ENCODE measurements at places on chromosomes 1 and 21.

DNA sequence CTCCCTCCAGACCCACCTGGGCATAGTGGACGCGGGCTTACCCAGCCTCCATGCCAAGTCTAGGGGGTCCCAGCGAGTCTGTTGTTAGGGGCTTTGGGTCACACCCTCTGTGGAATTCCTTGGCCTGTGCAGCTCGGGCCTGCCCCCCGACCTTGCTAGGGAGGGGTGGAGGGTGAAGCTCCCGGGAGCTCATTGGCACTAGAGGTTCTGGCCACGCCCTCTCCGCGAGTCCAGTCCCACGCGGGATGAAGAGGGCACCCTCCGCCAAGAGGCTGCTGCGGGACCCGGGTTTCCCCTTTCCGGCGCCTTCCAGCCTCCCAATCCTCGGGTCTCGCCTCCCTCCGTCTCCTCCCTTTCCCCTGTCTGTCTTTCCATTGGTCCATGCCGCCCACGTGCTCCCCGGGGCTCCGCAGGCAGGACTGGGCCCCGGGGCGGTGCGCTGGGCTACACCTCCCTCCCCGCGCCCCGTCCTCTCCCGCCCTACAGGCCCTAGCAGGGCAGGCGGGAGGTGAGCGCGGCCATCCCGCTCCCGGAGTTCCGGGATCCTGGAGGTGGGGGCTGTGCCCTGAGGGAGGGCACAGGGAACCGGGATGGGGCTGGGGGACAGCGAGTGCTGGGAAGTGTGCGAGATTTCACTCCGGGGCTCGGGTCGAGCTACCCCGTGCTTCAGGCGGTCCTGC lies 3.5 kb downstream of the RUSC1 start:
- DNase-seq = peak; percentile 62

DNA sequence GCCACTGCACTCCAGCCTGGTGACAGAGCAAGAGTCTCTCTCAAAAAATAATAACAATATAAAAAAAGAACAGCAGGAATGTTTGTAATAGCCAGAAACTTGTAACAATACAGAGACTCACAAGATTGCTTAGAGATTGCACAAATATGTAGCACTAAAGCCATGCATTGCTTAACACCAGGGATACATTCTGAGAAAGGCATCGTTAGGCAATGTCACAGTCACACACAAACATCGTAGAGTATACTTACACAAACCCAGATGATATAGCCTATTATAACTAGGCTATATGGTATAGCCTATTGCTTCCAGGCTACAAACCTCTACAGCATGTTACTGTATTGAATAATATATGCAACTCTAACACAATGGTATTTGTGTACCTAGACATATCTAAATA lies 45.3 kb downstream of the GPATCH2 start:
- DNase-seq = no peak

GRCh38 chr1:21308847-21309652 lies 18.8 kb upstream of the ECE1 start:
- no peak for DNase-seq

DNA sequence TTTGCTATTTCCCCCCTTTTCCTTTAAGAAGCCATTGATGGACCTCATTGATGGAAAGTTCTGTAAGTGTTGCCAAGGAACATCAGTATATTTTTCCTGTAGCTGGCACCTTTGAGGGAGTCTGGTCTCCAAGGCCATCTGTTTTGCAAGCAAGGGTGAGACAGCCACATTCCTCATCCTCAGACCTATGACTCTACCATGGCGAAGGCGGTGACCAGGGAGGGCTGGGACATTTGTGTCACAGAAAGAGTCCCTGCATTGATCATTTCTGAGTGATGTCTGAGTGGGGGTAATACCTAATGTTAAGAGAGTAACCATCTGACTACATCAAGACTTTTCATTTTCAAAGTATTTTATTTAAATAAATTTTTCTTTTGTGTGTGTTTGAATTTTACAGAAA lies 35.4 kb downstream of the KIAA0040 start:
- DNase-seq = no peak

DNA sequence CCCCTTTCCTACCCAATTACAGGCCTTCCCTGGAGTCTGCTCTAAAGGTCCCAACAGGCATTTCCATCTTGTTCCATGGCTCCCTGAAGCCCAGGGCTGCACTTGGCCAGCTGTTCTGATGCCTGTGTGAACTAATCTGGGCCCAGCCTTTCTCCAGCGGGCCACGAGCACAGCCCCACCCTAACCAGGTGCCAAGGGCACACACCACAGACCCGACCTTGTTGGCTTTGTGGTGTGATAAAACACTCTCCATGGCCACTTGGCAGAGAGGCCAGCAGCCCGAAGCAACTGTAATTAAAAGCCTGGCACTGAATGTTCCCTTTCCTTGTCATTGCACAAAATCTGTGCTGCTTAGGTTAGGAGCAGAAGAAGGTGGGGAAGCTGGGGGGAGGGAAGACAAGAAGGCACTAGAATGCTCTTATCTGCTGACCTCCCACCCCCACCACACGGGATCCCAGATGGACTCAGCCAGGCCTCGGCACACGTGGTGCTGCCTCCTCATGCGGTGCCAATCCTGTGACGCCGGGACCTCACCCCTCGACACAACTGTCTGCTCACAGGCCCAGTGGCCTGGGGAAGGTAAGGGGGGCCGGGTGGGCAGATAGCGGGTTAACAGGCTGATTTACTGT lies 9.9 kb downstream of the HCRTR1 start:
- DNase-seq = no peak

- no peak for DNase-seq
Observed at GRCh38 chr1:41537788-41538351, 53.4 kb upstream of the EDN2 start.

DNA sequence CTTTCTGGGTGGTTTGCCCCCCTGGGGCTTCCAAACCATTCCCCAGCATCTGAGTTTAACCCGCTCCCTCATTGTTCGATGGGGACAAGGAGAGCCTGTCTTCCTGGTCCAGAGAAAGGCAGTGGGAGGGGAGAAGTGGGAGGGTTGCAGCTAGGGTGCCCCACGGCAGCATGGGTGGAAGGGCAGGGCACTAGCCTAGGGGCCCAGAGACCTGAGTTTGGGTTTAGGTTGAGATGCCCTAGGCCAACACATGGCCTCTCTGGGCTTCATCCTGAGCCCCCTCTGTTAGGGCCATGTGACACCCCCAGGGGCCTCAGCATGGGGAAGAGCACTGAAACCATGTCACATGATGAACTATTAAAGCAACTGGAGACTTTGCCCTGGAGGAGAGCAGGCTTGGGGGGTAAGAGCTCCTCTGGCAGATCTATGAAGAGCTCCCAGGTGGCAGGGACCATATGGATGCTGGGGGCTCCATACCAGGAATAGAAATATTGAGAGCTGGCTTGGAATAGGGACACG lies 9.7 kb upstream of the RUNX3 start:
- no peak for DNase-seq

DNA sequence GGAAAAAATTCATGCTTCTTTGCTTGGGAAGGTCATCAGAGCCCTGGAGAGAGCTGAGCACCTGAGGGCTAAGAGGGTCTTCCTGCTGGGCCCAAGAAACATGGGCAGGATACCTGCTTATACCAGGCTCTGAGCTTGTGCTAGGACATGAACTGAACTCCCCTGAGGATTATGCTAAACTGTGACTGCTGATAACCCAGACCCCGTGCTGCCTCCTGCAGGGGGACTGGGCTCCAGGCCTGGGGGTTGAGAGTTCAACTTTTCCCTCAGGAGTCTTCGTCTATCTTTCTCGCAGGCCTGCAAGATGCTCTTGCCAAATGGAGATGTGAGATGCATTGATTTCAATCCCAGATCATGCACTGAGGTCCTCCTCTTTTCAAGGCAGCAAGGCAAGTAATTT lies 368.5 kb downstream of the HHAT start:
- DNase-seq = no peak

DNA sequence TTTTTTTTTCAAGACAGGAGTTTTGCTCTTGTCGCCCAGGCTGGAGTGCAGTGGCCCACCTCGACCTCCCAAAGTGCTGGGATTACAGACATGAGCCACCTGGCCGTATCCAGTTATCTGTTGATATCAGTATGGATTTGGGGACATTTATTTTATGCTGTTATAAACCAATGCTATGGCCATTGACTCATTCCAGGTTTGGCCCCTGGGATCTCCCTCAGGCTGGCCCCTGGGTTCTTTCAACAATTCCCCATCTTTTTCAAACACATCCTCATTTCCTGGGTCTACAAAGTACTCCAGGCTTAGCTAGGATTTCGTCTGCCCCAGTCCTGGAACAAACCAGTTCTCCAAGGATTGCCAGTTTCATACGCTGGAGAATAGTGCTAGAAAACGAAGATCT lies 44.1 kb downstream of the WDR4 start:
- no peak for DNase-seq

DNA sequence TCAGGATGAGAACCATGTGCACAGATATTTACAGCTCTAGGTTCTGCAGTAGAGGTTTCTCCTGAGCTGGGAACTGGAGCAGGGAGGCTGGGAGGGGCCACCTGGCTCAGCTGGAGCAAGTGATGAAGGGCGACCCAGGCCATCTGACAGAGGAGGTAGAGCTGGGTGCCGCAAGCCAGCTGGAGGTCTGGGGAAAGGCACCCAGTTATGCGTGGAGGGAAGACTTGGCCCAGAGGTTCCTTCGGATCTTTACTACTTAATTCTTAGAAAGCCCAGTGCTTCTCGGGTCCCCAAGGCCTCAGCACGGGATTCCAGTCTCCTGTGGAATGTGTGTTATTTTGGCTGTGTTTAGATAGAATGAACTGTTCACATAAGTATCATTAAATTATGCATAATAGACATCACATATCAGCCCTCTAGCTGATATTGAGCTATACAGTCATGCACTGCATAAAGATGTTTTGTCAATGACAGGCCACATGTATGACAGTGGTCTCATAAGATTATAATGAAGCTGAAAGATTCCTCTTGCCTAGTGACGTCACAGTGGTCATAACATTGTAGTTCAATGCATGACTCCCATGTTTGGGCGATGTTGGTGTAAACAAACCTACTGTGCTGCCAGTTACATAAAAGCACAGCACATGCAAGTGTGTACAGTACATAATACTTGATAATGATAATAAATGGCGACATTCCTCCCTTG lies 245.1 kb downstream of the RHOU start:
- DNase-seq = no peak

DNA sequence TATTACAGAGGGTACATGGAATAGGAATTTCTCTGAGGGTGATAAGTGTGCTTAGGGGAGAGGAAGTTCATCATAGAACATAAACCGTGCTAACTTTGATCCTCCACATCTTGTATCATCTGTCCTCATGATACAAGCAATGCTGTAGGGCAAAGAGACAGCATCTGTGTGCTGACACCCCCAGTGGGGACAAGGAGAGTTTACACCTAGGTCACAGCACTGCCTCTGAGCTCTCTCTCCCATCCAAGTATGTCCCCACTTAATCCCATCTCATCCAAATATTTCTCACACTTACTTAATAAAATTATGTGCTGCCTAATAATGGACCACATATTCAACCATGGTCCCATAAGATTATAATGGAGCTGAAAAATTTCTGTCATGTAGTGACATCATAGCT lies 4.3 kb upstream of the TEDDM1 start:
- no peak for DNase-seq

DNA sequence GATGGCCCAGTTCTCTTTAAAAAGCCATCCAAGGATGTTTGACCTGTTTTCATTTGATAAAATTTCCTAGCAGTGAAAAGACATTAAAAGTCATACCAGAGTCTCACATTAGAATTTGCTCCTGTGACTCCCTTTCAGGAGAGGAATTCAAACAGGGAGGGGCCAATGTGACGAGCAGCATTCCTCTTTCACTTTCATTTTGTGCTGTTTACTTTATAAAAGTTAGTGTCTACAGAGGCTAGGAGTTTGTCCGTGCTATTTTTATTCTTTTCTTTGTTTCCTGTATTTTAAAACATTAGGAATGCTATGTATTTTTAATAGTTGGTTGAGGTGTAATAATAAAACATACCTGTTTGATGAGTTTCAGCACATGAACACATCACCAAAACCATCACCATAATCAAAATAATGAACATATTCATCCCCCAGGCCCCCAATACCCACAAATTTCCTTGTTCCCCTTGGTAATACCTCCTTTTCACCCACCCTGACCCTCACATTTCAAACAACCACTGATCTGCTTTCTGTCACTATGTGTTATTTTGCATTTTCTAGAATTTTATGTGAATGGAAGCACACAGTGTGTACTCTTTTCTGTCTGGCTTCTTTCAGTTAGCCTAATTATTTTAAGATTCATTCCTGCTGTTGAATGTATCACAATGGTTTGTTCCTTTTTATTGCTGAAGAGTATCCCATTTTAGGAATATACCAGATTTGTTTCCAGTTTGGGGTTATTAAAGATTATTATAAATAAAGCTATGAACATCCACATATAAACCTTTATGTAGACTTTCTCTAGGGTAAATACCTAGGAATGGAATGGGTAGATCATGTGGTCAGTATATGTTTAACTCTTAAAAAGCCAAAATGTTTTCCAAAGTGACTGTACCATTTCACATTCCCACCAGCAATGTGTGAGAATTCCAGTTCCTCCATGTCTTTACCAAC lies 129.5 kb downstream of the TENT5C start:
- DNase-seq = no peak

DNA sequence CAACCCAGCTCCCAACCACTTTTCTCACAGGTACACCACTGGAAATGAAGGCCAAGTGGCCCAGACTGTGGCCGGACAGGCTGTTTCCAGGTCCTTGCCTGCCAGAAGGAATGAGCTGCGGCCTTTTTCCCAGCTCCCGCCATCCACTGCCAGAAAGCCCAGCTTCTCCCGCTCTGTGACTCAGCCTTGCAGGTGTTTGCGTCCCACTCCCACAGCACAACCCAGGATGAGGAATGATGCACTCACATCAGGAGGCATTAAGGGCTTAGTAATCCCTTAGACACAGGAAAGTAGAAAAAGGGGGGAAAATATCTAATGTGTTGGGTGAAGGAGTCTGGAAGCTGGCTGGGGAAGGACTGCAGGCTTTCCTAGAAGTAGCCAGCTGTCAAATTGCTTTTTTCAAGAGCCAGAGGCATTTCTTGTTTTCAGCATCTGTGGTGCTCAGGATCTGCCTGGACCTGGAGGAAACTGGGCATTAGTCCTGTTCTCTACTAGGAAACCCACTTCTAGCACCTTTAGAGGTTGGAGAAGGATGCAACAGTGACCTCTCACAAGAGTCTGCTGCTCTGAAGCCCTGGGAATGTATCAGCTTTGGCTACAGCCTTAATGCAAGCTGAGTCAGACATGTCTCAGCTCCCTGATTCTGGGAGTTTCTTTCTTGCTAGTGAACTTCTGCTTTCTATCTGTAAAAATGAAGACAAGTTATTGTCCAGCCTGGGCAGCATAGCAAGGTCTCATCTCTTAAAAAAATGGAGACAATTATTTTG lies 13.2 kb upstream of the MAP1LC3C start:
- no peak for DNase-seq

DNA sequence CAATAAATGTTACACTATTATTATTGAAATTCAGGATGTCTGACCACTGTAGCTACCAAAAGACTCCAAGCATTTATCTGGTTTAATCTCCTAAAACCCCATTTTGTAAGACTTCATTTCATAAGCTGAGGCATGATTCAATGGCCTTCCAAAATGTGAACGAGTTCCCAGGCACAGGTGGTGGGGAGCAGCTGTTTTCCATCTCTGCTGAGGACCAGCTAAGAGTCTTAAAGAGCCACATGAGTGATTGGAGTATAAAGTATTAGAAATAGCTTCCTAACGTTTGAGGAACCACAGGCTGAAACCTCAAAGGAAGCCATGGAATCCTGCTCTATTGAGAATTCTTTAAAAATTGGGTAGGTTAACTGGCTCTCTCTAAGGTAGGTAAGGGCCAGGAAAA lies 44.9 kb downstream of the SEC16B start:
- DNase-seq = no peak

All from stimulated activated CD8-positive, alpha-beta memory T cell treated with anti-CD3 and anti-CD28 coated beads, Interleukin-2, amount 100 ng/mL, for 1 hour (primary cell).